ENCODE measurements at places on chromosomes 2 and 18. TPM values are rescaled to one million over a fixed set of nuclear protein-coding genes. Genes with fewer than 3 reads are reported as not detected.

The ST6GAL2 gene
- polyA plus RNA-seq, result 4.4 TPM

The PXDN gene
- 161 TPM for polyA plus RNA-seq

The FKBP1B gene
- polyA plus RNA-seq, result 3.4 TPM

The TFCP2L1 gene
- 0.15 TPM for polyA plus RNA-seq

The C18orf32 gene
- 17.1 TPM for polyA plus RNA-seq

The SPAG16 gene
- 18.9 TPM for polyA plus RNA-seq

The SYT4 gene
- polyA plus RNA-seq, result not detected

The IKZF2 gene
- polyA plus RNA-seq, result 4.8 TPM

The RGPD4 gene
- polyA plus RNA-seq, result 0.10 TPM

The HRH4 gene
- not detected for polyA plus RNA-seq

The PAX8 gene
- 4.8 TPM for polyA plus RNA-seq

The HSPD1 gene
- 330 TPM for polyA plus RNA-seq

Data from muscle of arm (tissue), 14 donors.